ENCODE measurements at places on chromosomes 2 and 18.

- DNase-seq = no peak
These were observed 4.2 kb downstream of the FZD5 start for GRCh38 chr2:207765547-207765946.

- DNase-seq = peak; percentile 8
These were observed 209.4 kb upstream of the SP5 start for GRCh38 chr2:170505631-170506275.

GRCh38 chr18:39051013-39051412, 1485.4 kb upstream of the CELF4 start:
- DNase-seq = no peak

DNA sequence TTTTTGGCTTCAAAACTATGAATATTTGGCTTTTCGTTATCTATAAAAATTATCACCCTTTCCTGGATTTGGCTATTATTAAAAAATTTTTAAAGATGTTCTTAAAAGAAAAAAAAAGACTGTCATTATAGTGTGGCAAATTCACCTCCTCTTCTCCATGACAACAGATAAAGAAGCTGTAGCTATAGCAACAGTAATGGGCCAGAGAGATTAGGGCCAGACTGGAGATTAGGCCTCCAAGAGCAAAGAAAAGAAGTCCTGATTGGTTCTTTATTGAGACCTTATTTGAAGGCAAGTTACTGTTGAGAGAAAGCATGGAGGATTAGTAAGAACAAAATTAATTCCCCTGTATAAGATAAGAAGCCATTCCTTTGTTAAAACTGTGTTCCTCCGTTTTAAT, 812.5 kb downstream of the DCC start:
- no peak for DNase-seq

GRCh38 chr2:145957929-145958328, 1438.0 kb upstream of the ZEB2 start:
- DNase-seq = peak; percentile 26

GRCh38 chr18:54224379-54225014, at the start of gene MBD2:
Gene MBD2 (minus strand): TSS chr18:54224669. CDS start chr18:54224559, 110 bp downstream.
- peak; percentile 95 for DNase-seq

DNA sequence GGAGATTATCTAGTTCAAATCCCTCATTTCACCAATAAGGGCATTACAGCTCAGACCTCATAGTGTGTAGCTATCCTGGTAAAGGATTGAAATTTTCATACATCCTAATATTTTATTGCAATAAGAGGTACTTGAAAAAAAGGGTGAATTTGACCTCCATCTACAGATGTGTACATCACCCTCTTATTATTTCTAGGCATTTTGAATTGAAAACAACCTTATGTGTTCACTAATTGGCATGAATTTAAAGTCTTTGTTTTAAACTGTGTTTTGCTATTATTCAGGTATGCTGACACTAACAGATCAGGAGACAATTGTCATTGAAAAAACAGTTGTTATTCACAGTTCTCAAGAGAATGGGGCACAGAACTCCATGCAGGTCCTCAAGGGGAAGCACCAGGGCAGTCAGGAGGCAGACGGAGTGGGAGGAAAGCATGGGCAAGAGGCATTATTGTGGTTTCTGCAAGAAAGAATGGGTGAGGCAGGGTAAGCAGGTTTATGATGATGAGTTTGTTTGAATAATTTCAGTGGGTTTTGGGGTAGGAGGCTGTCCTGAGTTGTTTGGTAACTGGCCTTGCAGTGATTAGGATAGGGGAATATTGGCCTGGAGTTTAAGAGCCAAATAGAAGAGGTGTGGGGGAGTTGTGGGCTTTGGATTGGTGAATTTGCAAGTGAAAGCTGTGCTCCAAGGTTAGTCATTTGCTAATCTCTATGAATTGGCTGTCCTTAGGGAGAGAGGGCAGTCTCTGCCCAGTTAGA, 194.6 kb downstream of the GPD2 start:
- DNase-seq = no peak

- DNase-seq = no peak
These were observed 250.2 kb upstream of the RAB12 start for GRCh38 chr18:8359076-8359475.

- no peak for DNase-seq
These were observed 85.6 kb downstream of the ABI2 start for GRCh38 chr2:203413796-203414195.

DNA sequence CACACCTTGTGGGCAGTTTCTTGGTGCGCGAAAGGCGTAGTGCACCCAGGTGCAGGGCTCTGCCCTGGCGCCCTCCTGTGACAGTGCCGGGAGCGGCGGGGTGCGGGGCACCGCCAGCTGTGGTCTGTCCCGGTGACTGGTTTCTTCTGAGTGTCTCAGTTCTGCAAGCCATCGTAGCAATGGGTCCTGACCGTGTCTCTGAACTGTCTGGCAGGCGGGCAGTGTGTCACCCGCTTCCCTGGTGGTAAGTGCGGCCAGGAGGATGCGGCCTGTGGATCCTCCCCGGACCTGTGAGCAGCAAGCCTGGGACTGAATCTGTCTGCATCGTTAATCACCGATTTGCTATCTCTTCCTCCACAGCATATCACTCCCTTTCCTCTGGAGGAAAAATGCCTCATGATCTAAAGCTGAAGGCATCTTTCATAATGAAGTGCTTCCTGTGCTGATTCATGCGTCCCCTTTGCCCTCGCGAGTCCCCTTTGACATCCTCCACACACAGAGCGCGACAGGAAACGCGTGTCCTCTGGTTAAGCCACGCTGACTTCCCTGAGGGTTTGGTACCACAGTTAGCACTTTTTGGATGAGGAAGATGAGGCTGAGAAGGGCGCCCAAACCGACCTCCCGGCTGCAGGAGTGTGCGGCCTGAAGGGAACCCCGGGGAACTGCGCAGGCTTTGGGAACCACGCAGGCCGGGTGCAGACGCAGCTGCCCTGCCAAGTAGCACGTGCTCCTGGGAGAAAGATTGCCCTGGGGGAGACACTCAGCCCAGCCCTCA, 416.0 kb upstream of the HS6ST1 start:
- DNase-seq = peak; percentile 65

DNA sequence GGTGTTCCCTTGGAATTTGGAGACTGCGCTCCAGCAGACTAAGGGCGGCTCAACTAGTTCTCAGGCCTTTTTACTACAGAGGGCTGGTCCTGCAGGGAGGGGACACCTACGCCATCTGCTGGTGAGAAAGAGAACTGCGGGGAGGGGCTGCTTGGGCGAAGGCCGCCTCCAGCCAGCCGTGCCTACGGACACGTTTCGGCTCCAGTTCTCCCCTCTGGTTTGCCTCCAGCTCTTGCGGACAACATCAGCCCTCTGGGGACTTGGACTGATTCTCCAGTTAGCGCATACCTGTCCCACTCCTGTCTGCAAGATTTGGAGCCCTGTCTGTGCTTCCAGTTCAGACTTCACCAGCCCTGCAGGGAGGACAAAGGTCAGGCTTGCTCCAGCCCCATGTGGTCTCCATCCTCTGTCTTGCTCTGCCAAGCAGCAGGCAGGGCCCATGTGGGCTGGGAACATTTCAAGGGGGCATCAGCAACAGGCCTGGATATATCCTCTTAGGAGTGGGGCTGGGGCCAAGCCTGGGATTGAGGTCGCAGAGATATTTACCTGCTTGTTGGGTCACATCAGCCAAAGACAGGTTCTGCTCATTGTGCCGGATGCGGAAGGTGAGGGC, 10.3 kb downstream of the PTPRN start:
- DNase-seq = peak; percentile 76
